Stimulated activated CD8-positive, alpha-beta memory T cell treated with anti-CD3 and anti-CD28 coated beads, Interleukin-12 subunit alpha, Interleukin-12 subunit beta, amount 100 ng/mL, for 4 hours (primary cell): ENCODE measurements at places on chromosomes 1 and 21.

DNA sequence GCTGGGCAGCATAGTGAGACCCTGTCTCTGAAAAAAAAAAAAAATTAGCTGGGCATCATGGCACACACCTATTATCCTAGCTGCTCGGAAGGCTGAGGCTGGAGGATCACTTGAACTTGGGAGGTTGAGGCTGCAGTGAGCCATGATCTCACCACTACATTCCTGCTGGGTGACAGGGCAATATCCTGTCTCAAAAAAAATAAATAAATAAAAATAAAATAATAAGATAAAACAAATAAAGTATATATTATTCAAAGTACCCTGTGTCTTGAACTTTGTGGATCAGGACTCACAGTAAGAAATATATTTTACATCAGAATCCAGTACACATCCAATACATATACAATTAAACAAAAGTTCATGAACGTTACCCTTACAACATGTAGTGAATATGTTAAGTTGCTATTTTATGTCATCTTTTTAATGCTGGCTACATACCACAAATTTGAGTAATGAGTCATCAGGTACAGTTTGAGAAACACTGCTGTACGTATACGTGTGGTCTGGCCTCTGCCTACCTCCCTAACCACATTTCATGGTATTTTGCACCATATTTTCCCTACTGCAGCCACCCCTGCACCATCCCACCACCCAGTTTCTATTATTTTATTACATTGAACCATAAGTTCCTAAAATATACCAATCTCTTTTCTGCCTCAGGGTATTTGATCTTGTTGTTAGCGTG, 4.4 kb downstream of the NME7 start:
- no peak for DNase-seq

GRCh38 chr1:215397843-215398242, 169.3 kb upstream of the KCTD3 start:
- DNase-seq = no peak

GRCh38 chr1:88961081-88961480, 31.3 kb downstream of the KYAT3 start:
- DNase-seq = no peak

GRCh38 chr1:26618561-26618960, 77.3 kb upstream of the ARID1A start:
- no peak for DNase-seq

DNA sequence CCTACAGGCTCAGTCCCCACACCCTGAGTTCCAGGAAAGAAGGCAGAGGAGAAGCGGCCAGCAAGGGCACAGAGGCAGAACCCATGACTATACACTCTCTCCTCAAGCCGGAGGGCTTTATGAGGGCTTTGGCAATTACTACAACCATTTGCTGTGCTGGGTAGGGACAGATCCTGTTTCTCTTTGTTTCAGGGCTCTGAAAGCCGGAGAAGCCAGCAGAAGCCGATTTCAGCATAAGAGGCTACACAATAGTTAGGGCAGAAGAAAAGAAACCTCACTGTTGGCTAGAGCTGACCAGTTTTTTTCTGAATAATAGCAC, 13.9 kb downstream of the GPR3 start:
- DNase-seq = no peak

GRCh38 chr1:155946633-155947219, 5.3 kb downstream of the RXFP4 start:
- DNase-seq = no peak

- no peak for DNase-seq
Observed at GRCh38 chr1:245397771-245398170, 243.0 kb downstream of the KIF26B start.

GRCh38 chr1:94526152-94526980, 15.2 kb downstream of the F3 start:
- DNase-seq = no peak

- no peak for DNase-seq
Observed at GRCh38 chr21:20151741-20152140, 846.5 kb upstream of the NCAM2 start.

- no peak for DNase-seq
Observed at GRCh38 chr21:41431788-41432548, 5.9 kb downstream of the MX1 start.

GRCh38 chr21:17468698-17469097, 44.1 kb upstream of the CXADR start:
- no peak for DNase-seq

DNA sequence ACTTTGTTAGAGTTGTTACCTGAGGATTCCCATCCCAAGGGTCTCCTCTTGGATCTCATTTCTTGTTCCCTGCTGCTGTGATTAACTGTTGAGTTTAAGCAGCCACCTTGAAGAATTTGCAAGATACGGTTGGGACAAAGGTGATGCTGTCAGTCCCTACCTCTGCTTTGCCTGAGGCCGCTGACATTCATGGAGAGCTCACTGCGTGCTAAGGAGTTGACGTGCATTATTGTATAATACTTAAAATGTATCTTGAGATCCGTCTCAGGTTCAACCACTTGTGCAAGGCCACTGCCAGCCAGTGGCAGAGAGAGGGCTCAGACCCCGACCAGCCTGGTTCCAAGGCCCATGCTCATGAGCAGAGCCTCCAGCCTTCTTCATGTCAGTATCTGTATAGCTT, 14.2 kb downstream of the DOP1B start:
- DNase-seq = no peak

- DNase-seq = no peak
Observed at GRCh38 chr21:45126204-45126626, 51.8 kb downstream of the ADARB1 start.

DNA sequence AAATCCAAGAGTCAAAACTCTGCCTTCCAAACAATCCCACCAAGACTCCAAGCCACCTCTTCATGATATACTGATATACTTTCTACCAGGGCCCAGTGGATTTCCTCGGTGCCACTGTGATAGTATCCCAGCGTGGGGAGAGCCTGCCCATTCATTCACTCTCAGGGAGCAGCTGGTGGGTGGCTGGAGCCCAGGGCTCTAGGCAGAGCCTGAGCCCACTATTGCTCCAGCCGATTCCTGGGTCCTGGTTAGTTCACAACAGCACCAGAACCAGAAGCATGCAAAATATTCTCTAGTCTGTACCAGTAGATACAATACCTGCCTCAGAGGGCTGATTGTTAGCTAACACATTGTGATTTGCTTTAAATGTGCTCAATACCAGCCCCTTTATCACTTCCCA, 831 bp downstream of the CSRP1 start:
- DNase-seq = no peak

DNA sequence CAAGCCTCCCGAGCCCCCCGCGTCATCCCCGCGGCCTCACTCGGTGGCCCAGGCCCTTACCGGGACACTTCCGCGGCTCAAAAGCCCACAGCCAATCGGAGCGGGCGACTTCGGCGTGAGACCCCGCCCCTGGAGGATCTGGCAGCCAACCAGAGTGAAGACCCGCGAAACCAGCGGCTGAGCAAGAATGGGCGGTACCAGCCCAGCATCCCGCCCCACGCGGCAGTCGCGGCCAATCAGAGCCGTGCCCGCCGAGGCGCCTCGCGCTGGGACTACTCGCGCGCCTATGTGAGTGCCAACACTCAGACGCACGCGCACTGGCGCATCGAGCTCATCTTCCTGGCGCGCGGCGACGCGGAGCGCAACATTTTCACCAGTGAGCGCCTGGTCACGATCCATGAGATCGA, 22.5 kb downstream of the DISP3 start:
- no peak for DNase-seq

GRCh38 chr1:85375493-85375892, 89.5 kb downstream of the DDAH1 start:
- DNase-seq = no peak

- no peak for DNase-seq
Observed at GRCh38 chr1:42319871-42320484, 15.1 kb downstream of the FOXJ3 start.

DNA sequence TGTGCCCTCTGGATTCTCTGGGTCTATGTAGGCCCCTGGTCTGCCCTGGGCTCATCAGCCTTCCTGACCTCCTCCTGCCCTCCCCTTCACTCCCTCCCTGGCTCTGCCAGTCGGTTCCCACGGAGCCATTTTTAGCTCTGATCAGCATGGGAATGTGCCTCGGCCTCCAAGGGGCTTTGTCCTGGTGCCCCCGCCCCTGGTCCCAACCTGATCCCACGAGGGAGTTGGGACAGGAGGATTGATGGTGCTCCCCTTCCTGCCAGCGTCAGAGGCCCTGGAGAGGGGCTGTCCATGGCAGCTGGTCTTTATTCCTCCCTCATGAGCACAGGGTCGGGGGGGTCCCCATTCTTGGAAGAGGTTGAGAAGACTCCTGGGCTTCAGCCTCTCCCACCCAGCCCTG, 24.9 kb downstream of the ETNK2 start:
- DNase-seq = no peak

DNA sequence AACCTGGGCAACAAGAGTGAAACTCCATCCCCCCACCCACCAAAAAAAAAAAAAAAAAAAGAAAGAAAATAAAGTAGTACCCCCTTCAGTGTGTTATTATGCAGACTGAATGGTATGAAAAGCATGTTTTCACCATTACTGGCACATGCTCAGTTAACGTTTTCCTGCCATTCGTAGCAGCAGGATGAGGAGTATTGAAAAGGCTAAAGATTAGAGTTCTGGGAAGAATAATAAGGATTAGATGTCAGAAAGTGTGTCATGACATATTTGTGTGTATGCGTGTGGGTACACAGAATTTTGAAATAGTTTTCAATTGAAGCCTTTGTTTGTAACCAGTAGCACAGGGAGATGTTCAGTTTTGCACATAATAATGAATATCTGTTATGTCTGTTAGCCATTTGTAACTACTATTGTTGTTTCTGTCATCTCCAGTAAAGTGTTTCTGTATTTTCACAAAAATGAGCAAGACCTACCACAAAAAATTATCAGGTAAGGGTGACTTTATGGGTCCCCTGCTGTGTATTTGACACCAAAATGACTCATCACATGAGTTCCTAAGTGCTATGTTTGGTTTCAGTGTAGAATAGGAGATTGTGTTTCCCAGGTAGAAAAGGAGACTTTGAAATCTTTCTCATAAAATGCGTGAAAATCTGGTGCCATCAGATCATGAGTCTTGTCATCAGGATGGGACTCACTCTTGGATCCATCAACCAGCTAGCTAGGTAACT, 358.9 kb downstream of the DISC1 start:
- no peak for DNase-seq

DNA sequence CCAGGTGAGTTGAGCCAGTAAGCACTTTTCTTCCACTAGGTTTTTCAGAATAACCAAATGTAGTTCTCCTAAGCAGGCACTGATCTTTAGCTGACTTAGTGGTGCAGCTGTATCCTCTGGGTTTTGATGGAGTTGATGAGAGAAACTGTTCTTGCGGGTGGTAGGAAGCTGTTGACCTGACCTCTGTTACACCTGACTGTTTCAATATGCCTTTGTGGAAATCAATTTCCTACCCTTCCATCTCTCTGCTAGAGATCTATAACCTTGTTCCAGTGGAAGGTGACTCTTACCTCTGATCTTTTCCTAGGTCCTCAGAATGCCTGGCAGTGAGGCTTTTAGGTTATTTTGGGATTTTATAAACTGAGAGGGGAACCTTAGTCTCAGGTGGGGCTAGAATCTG, 51.6 kb upstream of the MACF1 start:
- DNase-seq = no peak

- no peak for DNase-seq
Observed at GRCh38 chr1:9419369-9420041, 119.8 kb upstream of the SLC25A33 start.

GRCh38 chr1:205504311-205505075, at the start of gene CDK18:
Gene CDK18, plus strand, starts transcription at chr1:205504669. Its CDS starts 18,499 bp downstream, at chr1:205523168.
- DNase-seq = peak; percentile 25

GRCh38 chr1:83698644-83699043, 300.3 kb downstream of the TTLL7 start:
- DNase-seq = no peak

GRCh38 chr1:168792142-168792541, 63.1 kb upstream of the DPT start:
- DNase-seq = no peak

- DNase-seq = no peak
Observed at GRCh38 chr1:29237129-29237821, 953 bp downstream of the PTPRU start.

DNA sequence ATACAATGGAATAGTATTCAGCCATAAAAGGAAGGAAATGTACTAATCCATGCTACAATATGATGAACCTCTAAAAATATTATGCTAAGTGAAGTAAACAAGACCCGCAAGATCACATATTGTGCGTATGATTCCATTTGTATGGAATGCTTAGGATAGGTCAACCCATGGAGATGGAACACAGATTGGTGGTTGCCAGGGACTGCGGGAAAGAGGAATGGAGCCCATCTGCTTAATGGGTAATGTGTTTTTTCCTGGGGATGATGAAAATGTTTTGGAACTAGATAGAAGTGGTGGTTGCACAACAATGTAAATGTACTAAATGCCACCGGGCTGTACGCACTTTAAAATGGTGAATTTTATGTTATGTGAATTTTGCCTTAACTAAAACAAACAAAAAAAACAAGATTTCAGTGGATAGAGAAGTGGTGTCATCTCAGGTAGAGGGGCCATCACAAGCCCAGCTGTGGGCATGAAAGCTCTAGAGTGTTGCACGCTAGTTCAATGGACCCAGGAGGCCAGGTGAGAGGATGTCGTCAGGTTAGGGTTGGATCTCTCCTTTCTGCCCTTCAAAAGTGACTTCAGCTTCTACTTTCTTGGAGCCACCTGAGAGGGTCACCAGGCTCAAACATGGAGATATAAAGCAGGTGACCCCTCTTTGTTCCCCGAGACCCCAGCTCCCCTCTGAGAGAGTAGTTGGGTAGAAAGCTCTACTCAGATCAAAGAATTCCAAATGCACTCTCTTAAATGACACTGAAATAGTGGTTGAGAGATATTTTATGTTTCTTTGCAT, 2.5 kb downstream of the C1orf115 start:
- no peak for DNase-seq

DNA sequence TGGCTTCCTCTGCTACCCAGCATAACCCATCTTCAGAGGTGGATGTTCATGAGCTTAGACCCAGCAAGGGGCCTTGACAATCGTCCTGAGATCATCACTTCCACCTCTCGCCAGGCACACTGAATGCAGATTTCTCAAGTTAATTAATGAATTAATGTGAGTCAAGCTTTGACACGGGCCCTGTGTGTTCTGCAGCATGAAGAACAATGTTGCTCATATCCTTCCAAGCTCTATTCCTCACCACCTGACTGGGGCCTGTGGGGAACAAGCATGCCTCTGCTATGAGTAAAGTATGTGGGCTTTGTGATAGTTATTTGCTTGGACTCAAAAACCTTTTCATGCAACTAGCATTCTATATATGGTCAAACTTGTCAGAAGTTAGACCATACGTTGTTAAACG, 122.0 kb downstream of the SEC16B start:
- no peak for DNase-seq

DNA sequence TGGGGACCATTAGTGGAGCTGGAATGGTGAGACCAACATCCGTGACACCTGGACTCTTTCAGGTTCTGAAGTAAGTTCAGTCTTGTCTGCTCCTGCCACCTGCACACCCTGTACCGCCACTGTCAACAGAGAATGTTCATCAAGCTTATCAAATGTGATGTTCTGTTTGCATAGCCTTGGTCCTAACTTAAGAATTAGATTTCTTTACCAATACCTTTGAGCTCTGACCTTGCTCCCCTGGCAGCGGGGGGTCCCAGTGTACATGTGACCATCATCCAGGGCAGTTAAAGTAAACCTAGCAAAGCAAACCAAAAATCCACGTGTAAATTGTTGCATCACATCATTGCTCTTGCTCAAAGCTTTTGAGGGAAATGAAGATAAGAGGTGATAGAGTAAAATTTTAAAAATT, 14.5 kb downstream of the SLC25A33 start:
- DNase-seq = no peak
